ENCODE measurements at places on chromosomes 1 and 21.

DNA sequence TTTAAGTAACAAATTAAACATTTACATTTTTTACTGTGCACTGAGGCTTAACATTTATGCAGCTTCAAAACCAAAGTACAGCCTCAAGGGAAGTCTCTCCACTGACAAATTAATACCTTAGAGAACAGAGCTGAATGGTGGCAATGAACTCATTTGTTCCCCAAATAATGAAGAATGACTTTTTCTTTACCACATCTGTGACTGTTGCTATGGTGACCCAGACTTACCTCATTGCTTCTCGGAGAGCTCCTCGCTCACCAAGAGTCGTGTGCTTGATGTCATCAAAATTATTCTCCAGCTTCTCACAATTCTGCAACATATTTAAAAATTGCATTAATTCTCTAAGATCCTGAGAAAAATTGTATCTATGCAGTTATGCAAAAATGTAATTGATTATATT, 92.9 kb downstream of the DPYD start:
- DNase-seq, result no peak

GRCh38 chr1:191052888-191053287, 575.2 kb upstream of the BRINP3 start:
- DNase-seq, result no peak

- no peak for DNase-seq
Measured at GRCh38 chr1:185431612-185432011, 114.6 kb upstream of the IVNS1ABP start.

GRCh38 chr21:28885853-28886177, 106.9 kb downstream of the LTN1 start:
- DNase-seq, result no peak

- no peak for DNase-seq
Measured at GRCh38 chr1:97803026-97803425, 117.8 kb downstream of the DPYD start.

DNA sequence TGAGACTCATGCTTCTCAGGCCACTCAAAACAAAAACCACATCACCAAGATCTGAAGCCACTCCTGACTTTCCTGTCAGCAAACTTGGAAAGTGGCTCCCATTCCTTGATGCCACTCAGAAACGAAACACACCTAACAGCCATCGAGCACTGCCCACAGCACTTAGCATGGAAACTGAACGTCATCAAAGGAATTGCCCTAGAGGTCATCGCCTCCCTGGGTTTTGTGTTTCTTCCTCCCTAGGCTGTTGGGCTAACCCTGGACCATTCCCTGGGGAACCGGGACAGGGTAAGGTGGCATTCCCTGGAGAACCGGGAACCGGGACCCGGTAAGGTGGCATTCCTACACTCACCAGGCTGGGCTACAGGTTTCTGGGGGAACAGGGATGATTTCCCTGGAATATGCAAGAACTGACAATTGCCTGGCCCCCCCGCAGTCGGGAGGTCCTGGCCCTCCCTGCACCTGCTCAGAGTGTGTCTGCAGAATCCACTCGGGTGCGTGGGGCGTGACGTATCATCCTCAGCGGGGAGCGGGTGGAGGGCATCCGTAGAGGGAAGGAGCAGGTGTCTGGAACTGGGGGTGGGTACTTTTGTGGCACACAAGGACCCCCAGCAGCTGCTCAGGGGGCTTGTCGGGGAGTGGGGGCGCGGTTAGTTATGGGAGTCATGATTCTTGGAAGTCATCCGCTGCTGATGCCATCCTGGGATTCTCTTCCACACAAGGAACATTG, 30.3 kb downstream of the SLC45A1 start:
- no peak for DNase-seq

DNA sequence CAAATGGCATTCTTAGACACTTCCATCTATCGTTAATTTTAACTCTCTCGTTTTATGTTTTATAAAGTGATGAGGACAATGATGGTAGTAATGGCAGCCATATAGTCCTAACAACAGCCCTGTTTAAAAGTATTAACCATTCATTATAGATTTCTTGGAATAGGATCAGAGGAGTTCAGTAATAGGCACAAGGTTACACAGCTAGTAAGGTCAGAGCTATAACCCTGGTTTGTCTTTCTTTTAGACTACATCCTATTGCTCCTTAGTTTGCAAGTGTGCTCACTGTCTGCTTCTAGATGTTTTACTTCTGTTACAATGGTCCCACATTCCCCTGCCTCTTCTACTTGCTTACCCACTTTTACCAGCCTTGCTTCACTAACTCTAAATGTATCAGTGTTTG, 50.9 kb downstream of the TLCD4 start:
- no peak for DNase-seq

DNA sequence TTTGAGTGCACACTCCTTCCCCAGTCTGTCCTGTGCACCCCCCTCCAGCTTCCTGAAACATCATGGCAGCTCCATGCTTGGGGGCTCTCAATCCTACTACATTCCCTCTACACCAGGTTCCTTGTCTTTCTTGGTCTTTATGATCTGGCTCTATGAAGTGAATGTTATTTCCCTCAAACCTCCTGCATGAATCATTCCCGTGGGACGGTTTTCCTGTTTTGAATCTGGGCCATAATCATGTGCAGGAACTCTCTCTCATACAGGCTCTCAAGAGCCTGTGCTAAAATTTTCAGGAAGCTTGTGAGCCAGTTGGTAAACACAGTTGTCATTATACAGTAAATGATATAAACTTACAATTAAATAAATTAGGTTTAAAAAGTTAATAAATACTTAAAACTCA, 89.8 kb upstream of the KCNE2 start:
- no peak for DNase-seq

GRCh38 chr1:91166106-91166712, 144.4 kb upstream of the ZNF644 start:
- peak; percentile 14 for DNase-seq
